ENCODE measurements at places on chromosomes 4 and X.

GRCh38 chr4:40227284-40227683 lies 30.5 kb downstream of the RHOH start:
- DNase-seq, result no peak

GRCh38 chr4:55154290-55154880 lies 29.0 kb upstream of the KDR start:
- no peak for DNase-seq

DNA sequence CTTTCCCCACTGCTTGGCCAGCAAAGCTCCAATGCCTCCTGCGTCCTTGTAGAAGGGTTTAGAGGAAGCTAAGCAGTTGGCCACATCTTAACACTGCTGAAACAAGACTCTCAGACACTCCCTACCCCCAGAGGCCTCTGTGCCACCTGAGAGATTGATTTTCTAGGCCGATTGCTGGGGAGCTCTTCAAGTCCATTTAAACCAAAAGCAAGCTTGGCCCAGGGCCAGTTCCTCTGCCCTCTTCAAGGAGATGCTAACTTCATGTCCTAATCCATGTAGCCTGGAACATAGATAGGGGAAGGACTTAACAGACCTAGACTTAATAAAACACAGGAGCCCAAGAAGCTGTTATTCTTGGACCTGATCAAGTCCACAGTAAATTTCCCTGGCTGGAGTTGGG lies 27.2 kb upstream of the FMR1NB start:
- no peak for DNase-seq

- no peak for DNase-seq
Observed at GRCh38 chrX:45850197-45850774, 649.6 kb upstream of the DIPK2B start.

GRCh38 chr4:13876940-13877339 lies 249.4 kb upstream of the BOD1L1 start:
- no peak for DNase-seq

GRCh38 chr4:52196606-52197130 lies 145.6 kb downstream of the SPATA18 start:
- no peak for DNase-seq

DNA sequence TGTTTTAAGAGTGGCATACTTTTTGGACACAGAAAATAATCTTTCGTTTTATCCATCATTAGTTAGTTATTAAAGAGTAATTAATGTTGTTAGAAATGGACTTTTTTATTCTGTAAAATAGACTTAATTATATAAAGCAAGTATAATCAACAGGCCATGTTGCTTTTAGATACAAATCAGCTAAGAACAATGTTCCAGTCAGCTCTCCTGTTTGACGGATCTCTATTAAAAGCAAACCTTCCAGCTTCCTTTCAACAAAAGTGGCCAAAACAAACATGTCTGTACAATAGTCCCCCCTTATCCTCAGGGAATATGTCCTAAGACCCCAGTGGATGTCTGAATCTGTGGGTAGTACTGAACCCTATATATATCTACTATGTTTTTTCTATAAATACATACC lies 4.9 kb upstream of the SLC10A4 start:
- no peak for DNase-seq

GRCh38 chr4:109861271-109861670 lies 13.4 kb downstream of the LRIT3 start:
- DNase-seq, result no peak

GRCh38 chr4:7045553-7045952 lies 2.4 kb downstream of the TADA2B start:
- DNase-seq, result no peak

GRCh38 chr4:1247864-1248244 lies 1.1 kb downstream of the CTBP1 start:
- no peak for DNase-seq

GRCh38 chr4:3445829-3446545 lies 4.2 kb downstream of the HGFAC start:
- DNase-seq, result no peak

DNA sequence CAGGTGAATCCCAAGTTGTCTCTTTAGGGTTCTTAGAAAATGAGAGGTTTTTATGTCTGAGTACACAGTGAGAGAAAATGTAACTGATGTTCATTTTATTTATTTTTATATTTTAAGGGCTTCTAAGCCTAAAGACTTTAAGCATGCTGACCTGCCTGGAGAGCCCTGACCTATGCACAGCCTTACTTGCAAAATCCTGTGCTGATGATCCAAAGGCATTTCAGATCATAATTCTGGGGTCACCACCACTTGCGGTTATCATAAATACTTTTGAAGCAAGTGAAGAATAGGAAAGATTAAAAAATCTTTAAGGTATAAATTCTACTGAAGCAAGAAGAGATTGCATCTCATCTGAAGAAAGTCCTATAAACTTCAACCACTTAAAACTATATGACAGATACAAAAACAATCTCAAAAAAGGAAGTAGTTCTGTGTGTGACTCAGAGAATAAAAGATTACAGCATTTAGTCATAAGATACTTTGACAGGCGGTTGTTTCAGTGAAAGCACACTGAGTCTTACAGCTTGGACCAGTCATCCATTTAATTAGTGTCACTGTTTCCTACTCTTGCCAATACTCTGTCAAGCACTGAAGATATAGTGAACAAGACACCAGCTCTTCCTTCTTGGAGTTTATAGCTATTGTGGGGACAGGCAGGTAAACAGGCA lies 245.2 kb upstream of the DIPK2B start:
- DNase-seq, result no peak

GRCh38 chrX:38277136-38277535 lies 50.2 kb downstream of the RPGR start:
- DNase-seq, result no peak

DNA sequence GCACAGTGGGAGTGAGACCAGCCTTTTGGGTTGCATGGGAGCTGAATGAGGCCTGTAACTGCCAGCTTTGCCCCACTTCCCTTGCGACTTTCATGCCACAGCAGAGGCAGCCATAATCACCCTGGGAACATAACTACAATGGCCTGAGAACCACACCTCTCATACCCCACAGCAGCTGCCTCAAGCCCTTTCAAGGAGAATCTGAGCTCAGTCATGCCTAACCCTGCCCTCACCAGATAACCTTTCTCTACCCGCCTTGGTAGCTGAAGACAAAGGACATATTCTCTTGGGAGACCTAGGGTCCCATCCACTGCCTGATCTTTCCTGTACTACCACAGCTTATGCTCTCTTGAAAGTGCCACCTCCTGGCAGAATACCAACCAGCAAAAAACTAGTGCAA lies 599.9 kb upstream of the IGFBP7 start:
- DNase-seq, result no peak

DNA sequence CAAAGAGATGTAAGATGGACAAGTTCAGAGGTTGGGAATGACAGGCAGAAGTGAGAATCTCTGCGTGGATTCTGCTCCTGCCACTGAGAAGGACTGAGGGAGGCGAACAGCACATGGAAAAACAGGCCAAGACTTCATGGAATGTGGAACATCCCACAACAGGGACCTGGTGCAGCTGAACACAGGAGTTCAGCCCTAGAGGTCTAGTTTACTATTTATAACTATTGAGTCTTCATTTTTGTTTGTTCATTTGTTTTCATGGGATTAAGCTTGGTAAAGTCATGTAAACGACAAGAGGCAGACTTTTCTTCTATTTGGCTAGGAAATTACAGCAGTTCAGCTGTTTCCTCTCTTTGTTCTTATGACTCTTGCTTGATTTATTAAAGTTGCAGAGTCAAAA lies 234.5 kb downstream of the MAML3 start:
- DNase-seq, result no peak

- no peak for DNase-seq
Observed at GRCh38 chr4:176775338-176775737, 17.4 kb downstream of the VEGFC start.

- peak; percentile 24 for DNase-seq
Observed at GRCh38 chrX:2536974-2537373, 36.2 kb upstream of the DHRSX start.

- no peak for DNase-seq
Observed at GRCh38 chr4:123363729-123364128, 32.9 kb upstream of the SPRY1 start.

DNA sequence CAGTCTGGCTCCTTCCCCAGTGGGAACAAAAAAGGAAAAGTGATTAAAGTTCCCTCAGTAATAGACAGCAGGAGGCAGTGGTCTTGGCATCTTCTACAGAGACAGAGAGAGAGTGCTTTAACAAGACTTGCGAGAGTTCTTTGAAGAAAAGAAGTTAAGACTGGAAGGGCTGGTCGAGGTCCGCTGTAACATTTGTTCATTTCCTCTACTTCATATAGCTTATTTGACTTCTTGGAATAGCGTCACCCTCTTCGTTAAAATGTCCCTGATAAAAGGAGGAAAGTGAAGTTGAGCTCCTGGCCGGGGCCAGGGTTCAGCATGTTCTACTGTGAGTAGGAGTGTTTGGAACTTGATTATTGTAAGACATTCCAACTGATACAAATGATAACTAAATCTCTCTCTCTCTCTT lies 179.8 kb downstream of the SLIT2 start:
- no peak for DNase-seq

- DNase-seq, result no peak
Observed at GRCh38 chr4:95355021-95355420, 193.8 kb downstream of the UNC5C start.

- no peak for DNase-seq
Observed at GRCh38 chr4:15885422-15885821, 53.1 kb downstream of the FGFBP1 start.

GRCh38 chr4:36241771-36242170 lies 2.5 kb downstream of the ARAP2 start:
- no peak for DNase-seq

- DNase-seq, result no peak
Observed at GRCh38 chr4:133969202-133969848, 232.3 kb downstream of the PABPC4L start.

DNA sequence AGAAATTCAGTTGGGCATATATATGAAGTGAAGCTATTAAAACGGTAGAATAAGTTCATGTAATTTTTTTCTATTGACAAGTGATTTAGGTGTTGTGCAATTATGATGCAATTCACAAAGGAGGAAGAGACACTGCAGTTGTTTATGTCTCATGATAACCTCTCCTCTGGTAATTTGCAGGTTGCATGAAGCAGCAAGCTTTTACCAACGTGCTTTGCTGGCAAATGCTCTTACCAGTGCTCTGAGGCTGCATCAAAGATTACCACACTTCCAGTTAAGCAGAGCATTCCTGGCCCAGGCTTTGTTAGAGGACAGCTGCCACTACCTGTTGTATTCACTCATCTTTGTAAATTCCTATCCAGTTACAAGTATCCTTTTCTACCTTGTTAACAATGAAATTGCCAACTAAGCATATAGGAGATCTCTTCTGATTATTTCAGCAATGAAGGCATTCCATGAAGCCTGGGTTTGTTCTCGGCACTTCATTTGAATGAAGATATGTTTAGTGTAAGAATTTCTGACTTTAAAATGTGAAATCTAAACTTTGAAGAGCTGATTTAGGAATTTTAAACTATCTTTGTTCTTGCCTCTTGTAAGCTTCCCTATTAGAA lies 3.9 kb downstream of the TMEM33 start:
- no peak for DNase-seq

DNA sequence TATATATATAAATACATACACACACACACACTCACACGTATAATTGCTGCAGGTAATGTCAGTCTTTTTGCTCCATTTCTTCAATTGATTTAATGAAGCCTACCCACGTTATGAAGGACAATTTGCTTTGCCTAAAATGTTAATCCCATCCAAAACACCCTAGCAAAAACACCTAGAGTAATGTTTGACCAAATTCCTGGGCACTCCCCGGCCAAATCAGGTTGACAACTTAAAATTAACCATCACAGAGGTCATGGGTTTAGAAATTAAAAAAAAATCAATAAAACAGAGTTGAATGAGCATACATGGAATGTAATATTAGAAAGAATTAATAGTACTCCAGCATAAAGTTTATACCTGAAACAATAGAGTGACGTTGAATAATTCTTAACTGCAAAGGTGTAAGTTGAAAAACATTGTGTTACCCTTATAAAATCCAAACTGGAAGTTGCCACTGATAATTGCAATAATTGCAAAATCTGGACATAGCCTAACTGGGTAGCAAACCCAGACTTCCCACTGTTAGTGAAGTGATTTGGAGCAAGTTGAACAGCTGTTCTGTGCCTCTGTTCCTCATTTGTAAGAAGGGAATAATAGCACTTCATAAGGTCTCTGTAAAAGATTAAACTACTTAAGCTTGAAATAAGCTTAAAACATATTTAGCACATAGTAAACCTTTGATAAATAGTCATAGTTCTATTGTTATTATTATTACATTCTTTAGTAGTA lies 2120.5 kb downstream of the PCDH7 start:
- DNase-seq, result no peak

DNA sequence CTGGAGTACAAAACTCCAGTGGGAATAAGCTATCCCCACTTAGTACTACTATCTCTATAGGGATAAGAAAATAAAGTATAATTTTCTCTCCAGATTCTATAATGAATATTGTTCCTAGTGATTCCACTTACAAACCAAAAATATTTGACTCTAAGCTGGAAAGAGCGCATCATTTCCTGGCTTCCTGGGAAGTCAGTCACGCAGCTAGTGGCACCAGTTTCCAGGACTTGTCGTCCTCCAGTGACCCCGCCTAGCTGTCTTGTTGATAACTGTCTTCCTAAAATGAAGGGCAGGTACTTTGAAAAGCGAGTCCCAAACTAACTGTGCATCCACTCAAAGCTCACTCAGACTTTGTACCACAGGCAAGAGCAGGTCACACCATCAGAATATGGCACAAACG lies 39.3 kb downstream of the LNX1 start:
- DNase-seq, result no peak

GRCh38 chr4:186008057-186008456 lies 60.9 kb upstream of the TLR3 start:
- DNase-seq, result no peak

DNA sequence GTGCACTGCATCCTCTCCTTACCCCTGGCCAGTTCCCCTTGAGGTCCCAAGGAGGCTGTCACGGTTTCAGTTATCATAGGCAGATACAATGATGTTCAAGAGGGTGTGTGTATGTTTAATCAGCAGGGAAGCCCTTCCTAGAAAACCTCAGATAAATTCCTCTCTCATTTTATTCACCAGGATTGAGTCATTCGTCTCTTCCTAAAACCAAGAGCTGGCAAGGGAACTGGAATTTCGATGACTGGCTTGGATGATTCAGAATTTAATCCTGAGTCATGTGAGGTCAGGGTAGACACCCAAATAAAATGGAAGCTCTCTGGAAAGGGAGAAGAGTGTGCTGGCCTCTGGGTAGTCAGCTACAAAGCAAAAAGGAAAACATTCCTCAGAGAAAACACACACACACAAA lies 106.2 kb upstream of the RAPGEF2 start:
- no peak for DNase-seq

GRCh38 chr4:53788621-53789020 lies 197.3 kb upstream of the LNX1 start:
- no peak for DNase-seq

DNA sequence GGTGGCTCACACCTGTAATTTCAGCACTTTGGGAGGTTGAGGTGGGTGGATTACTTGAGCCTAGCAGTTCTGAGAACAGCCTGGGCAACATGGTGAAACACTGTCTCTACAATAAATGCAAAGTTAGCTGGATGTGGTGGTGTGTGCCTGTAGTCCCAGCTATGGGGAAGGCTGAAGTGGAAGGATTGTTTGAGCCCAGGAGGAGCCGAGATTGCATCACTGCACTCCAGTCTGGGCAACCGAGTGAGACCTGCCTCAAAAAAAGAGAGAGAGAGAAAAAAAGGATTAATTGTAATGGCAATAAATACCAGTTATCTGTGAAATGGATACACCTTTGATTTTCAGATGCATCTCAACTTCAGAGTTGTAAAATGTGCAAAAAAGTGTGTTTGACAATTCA lies 58.8 kb downstream of the SPRY1 start:
- no peak for DNase-seq
